T-helper 22 cell (primary cell): ENCODE measurements at places on chromosomes 6 and 20.

DNA sequence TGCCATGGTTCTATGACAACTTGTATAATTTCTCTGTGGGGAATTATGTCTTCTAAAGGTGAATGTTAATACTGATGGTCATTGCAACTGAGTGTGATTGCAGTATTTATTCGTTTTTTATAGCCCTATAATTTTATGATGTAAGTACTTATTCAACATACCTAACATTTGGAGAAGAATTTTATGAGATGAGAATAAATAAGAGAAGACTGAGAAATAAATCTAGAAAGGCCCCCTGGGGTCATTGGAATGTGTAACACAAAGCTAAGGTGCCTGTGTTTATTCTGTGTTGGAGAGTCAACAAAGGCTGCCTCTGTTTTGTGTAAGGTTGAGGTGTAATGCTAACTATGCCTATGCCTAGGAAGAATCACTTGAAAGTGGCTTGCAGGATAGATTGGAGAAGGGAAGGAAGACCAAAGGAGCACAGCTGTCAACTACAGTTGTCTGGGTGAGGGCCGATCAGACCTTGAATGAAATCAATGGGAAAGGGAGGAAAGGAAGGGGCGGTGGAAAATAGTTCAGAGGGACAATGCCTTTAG lies 1076.7 kb downstream of the KIF16B start:
- no peak for DNase-seq

- DNase-seq = no peak
These were observed 75.7 kb upstream of the SIRPA start for GRCh38 chr20:1819311-1820137.

GRCh38 chr6:108097882-108098281 lies 23.3 kb upstream of the OSTM1 start:
- no peak for DNase-seq

GRCh38 chr6:79949233-79949632 lies 1.9 kb upstream of the ELOVL4 start:
- DNase-seq = peak; percentile 23

DNA sequence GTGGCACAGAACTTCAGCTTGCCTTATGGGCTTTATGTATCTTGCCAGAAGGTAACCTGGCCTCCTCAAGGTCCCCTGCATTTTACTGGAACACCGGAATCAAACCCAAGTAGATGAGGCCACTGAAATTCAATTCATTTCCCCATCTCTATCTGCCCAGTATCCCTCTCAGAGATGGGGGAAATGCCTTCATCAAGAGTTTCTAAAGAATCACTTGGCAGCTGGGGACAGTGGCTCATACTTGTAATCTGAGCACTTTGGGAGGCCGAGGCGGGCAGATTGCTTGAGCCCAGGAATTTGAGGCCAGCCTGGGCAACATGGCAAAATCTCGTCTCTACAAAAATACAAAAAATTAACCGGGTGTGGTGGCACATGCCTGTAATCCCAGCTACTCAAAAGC lies 12.9 kb downstream of the MDGA1 start:
- DNase-seq = no peak

- DNase-seq = no peak
These were observed 224.5 kb downstream of the NKAIN2 start for GRCh38 chr6:124028117-124028516.

- no peak for DNase-seq
These were observed 315.1 kb downstream of the TFAP2C start for GRCh38 chr20:56943946-56944945.

DNA sequence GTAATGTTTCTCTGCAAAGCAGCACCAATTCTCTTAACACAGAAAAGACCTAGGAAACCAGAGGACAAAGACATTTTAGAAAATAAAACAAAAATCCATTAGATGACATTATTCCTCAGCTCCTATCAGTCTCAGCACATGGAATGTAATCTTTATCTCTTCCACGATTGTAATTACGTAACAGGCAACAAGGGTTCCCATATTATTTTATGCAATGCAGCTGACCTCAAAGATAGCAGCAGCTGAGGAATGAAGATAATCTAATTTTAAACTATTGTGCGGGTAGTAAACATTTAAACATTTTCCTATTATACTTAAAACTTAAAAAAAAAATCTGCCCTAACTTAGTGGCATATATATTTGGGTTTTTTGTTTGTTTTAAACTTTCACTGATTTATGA lies 33.0 kb upstream of the PTCHD4 start:
- DNase-seq = no peak

GRCh38 chr6:79137671-79138070 lies 59.6 kb upstream of the PHIP start:
- no peak for DNase-seq

DNA sequence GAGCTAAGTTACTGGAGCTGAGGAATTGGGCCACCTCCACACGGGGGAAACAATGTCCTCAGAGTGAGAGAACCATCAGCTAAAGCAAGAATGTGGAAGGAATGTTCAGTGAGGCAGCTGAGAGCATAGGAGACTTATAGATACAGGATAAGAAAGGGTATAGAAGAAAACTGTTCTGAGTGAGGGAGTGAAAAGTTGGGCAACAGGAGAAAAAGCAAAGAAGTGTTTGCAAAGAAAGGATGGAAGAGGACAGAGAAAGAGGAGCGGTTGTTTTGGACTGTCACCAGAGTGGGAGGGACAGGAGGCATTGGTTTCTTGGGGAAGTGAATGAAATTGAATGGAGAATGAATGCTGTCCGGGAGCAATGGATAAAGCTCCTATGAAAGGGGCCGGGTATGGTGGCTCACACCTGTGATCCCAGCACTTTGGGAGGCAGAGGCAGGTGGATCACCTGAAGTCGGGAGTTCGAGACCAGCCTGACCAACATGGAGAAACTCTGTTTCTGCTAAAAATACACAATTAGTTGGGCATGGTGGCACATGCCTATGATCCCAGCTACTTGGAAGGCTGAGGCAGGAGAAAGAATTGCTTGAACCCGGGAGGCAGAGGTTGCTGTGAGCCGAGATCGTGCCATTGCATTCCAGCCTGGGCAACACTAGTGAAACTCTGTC lies 296.5 kb downstream of the ADGB start:
- DNase-seq = no peak

DNA sequence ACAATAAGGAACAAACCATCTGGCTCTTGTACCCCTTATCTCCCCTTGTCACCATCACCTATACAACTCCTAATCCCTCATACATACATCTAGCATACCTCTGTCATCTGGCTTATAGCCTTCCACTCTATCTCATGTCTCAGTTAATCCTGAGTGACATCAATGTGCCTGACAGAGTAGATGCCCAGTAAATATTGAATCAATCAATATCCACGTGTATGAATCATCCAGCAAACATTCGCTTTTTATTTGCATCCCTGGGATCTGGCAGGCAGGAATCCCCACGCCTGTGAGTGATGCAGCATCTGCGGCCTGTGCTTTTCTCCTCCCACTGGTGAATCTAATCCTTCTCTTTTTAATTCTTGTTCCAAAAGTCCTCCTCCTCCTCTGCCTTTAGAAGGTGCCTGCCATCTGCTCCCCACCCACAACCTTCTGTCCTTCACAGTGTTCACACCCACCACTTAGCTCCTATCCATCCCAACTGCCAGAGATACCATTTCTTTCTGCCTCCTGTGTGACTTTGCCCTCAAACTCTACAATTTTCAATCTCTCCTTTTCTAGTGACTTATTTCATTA lies 37.6 kb downstream of the ZNF391 start:
- DNase-seq = no peak
